ENCODE measurements at places on chromosomes 13 and 19. TPM values are rescaled to one million over a fixed set of nuclear protein-coding genes. Genes with fewer than 3 reads are reported as not detected.

Gene TPRX2
- total RNA-seq = not detected

Gene CDC16
- 103 TPM for total RNA-seq

Gene C19orf33
- 2.9 TPM for total RNA-seq

Gene C1QTNF9
- 0.28 TPM for total RNA-seq

Gene CGB8
- not detected for total RNA-seq

Gene LILRA1
- total RNA-seq = not detected

Gene INSL3
- not detected for total RNA-seq

Gene FCGBP
- 12.0 TPM for total RNA-seq

Gene PSG11
- total RNA-seq = not detected

DNA sequence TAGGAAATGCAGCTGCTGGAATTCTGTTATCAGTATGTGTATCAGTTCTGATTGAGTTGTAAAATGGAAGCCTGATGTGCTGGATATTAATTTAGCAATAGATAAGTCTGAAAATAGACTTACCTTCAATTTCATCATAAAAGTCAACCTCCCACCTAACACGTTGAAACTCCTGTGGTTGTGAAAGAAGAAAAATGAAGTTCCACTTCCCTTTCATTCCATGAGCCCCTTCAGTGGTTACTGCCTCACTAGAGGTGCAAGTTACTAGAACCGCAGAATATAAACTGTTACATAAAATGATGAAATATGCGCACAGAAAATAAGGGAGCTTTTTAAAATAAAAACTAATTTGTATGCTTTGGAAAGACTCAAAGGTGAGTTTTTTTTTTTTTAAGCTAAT is 249.2 kb downstream of the SHISA2 start:
- no peaks in the 10 kb centered on the region for H3K36me3 ChIP-seq
- H3K27ac ChIP-seq = no peak overlapping the region
- DNase-seq = no peak
- no peaks in the 10 kb centered on the region for H3K4me1 ChIP-seq
- no peaks in the 10 kb centered on the region for H3K27me3 ChIP-seq
- no peak overlapping the region for H3K4me3 ChIP-seq

DNA sequence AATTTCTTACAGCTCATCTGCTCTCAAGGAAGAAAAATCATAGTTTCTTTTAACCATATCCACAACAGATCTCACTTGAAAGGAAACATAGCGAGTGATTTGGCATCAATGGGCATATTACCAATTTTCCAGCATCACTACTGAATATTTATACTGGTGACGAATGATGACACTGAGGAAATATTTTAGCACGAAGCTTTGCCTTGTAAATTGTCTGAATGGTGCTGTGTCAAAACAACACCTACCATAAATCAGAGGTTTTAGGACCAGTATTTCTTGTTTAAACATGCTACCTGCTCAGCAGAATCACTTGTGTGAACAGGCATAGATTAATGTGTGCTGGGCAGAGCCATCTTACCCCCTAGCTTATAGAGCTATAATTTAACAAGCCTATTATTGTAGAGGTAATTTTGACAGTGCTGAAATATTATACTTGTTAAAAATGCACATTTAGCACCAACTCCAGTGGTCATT is 146.8 kb downstream of the ABCC4 start:
- no peaks in the 10 kb centered on the region for H3K36me3 ChIP-seq
- H3K4me3 ChIP-seq = no peak overlapping the region
- no peaks in the 10 kb centered on the region for H3K27me3 ChIP-seq
- DNase-seq = no peak
- no peak overlapping the region for H3K27ac ChIP-seq

DNA sequence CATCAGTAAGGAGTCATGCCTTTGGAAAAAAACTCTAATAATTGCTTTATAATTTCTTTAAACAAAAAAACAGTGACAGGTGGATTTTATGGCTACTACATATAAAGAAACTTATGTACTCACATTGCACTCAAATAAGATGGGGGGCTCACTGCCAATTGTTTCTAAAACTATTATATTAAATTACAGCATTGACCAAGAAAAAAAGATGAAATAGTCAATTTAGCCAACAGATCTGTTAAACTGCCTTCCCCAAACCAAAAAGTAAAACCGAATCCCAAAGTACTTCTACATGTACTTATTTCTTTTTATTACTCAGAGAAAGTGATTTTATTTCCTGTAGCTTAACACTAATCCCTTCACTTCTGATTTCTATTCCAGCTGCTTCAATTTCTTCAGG is 716.8 kb upstream of the SLITRK5 start:
- H3K36me3 ChIP-seq = no peaks in the 10 kb centered on the region
- no peak overlapping the region for H3K27ac ChIP-seq
- no peak overlapping the region for H3K4me3 ChIP-seq
- no peaks in the 10 kb centered on the region for H3K27me3 ChIP-seq
- no peaks in the 10 kb centered on the region for H3K4me1 ChIP-seq
- DNase-seq = no peak

- no peak for DNase-seq
- H3K36me3 ChIP-seq = no peaks in the 10 kb centered on the region
- no peak overlapping the region for H3K4me3 ChIP-seq
- no peak overlapping the region for H3K27ac ChIP-seq
- no peaks in the 10 kb centered on the region for H3K4me1 ChIP-seq
Observed at GRCh38 chr13:72523593-72523992, 203.8 kb downstream of the MZT1 start.

- H3K4me1 ChIP-seq = no peaks in the 10 kb centered on the region
- H3K27ac ChIP-seq = no peak overlapping the region
- H3K27me3 ChIP-seq = peaks cover 24% of the 10 kb centered on the region
- no peak for DNase-seq
- H3K4me3 ChIP-seq = no peak overlapping the region
Observed at GRCh38 chr19:494171-495080, 1.9 kb upstream of the MADCAM1 start.

- H3K4me1 ChIP-seq = peaks cover 6% of the 10 kb centered on the region
- H3K4me3 ChIP-seq = no peak overlapping the region
- H3K27ac ChIP-seq = no peak overlapping the region
- no peaks in the 10 kb centered on the region for H3K36me3 ChIP-seq
- no peak for DNase-seq
Observed at GRCh38 chr19:6528544-6529121, 2.2 kb upstream of the TNFSF9 start.

- no peaks in the 10 kb centered on the region for H3K4me1 ChIP-seq
- no peaks in the 10 kb centered on the region for H3K27me3 ChIP-seq
- no peaks in the 10 kb centered on the region for H3K36me3 ChIP-seq
Observed at GRCh38 chr13:94596575-94596971, 621 bp upstream of the TGDS start.

DNA sequence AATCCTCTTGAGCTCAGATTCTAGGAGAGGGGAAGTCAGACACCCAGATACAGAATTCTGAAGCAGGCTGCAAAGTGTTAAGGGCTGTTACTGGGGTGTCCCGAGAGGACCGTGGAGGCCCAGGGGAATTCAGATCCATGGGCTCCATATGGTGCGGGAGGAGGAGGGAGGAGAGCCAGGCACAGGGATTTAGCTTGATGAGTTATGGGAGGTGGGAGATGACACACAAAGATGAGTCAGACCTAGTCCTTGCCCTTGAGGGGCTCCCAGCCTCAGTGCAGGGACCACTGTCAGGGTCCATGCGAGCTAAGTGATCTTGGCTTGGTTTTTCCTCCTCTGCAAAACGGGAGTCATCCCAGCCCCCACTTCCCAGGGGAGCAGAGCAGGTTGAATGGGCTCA is 14.4 kb upstream of the GIPR start:
- no peak for DNase-seq
- H3K27ac ChIP-seq = no peak overlapping the region
- no peaks in the 10 kb centered on the region for H3K27me3 ChIP-seq
- no peak overlapping the region for H3K4me3 ChIP-seq
- no peaks in the 10 kb centered on the region for H3K4me1 ChIP-seq

- no peaks in the 10 kb centered on the region for H3K27me3 ChIP-seq
- H3K36me3 ChIP-seq = no peaks in the 10 kb centered on the region
- no peak for DNase-seq
- H3K4me3 ChIP-seq = no peak overlapping the region
- H3K27ac ChIP-seq = no peak overlapping the region
- H3K4me1 ChIP-seq = no peaks in the 10 kb centered on the region
Observed at GRCh38 chr19:11460207-11460606, 20.6 kb downstream of the ELAVL3 start.

- no peaks in the 10 kb centered on the region for H3K36me3 ChIP-seq
- H3K27ac ChIP-seq = peak overlapping the region; percentile 66
- no peaks in the 10 kb centered on the region for H3K27me3 ChIP-seq
- H3K4me1 ChIP-seq = no peaks in the 10 kb centered on the region
- peak; percentile 14 for DNase-seq
Observed at GRCh38 chr13:71864986-71865873, 1.8 kb downstream of the DACH1 start.

GRCh38 chr19:50416034-50416977 is 2.4 kb upstream of the SPIB start:
- no peak overlapping the region for H3K27ac ChIP-seq
- no peaks in the 10 kb centered on the region for H3K27me3 ChIP-seq
- no peaks in the 10 kb centered on the region for H3K4me1 ChIP-seq
- no peaks in the 10 kb centered on the region for H3K36me3 ChIP-seq
- DNase-seq = no peak

GRCh38 chr19:16579381-16579780 is 7.2 kb upstream of the SLC35E1 start:
- H3K27me3 ChIP-seq = no peaks in the 10 kb centered on the region
- no peak overlapping the region for H3K27ac ChIP-seq
- no peak for DNase-seq
- H3K4me3 ChIP-seq = no peak overlapping the region
- H3K36me3 ChIP-seq = no peaks in the 10 kb centered on the region

DNA sequence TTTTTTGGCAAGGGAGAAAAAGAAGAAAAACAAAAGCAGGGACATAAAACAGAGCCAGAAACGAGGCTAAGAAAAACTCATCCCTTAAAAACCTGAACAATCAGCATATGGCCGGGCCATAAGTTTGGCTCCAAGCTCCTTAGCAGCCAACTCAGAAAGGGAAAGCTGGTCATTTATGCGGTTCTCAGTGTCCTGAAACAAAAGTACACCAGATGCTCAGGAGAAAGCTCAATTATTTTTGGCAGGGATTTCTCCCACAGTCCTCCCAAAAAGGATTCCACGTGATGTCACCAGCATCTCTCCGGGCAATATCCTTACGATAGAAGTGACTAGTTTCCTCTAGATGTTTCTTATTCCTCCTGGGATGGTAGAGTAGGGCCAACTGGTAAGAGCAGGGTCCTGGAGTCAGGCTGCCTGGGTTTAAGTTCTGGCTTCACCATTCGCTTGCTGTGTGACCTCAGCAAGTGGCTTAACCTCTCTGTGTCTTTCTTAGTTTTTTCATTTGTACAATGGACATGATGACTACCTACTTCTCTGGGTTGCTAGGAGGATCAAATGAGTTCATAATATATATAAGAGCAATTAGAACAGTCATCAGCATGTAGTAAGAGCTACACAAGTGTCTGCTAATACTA is 34.0 kb downstream of the PIN1 start:
- H3K4me1 ChIP-seq = no peaks in the 10 kb centered on the region
- H3K27me3 ChIP-seq = no peaks in the 10 kb centered on the region
- H3K36me3 ChIP-seq = no peaks in the 10 kb centered on the region
- no peak for DNase-seq
- no peak overlapping the region for H3K27ac ChIP-seq

DNA sequence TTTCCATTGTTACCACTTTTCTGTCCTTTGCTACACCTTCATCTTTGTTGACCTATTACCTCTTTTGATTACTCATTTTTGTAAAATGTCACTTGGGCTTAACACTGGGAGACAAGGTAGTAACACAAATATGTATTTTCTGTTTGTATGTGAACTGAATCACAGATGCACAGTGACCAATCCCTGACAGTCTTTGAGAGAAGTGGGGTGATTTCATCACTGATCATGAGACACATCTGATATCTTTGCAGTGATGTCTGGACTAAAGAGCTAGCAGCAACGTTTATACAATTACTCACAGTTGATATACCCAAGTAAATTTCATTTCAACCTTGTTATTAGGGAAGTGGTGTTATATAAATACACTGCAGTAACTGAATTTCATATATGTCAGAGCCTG is 1397.4 kb upstream of the SPRY2 start:
- H3K4me1 ChIP-seq = no peaks in the 10 kb centered on the region
- no peak overlapping the region for H3K27ac ChIP-seq
- H3K4me3 ChIP-seq = no peak overlapping the region
- no peak for DNase-seq

- no peaks in the 10 kb centered on the region for H3K36me3 ChIP-seq
- no peak for DNase-seq
- no peaks in the 10 kb centered on the region for H3K27me3 ChIP-seq
- no peak overlapping the region for H3K27ac ChIP-seq
Observed at GRCh38 chr19:14968247-14968646, 11.4 kb downstream of the SLC1A6 start.

DNA sequence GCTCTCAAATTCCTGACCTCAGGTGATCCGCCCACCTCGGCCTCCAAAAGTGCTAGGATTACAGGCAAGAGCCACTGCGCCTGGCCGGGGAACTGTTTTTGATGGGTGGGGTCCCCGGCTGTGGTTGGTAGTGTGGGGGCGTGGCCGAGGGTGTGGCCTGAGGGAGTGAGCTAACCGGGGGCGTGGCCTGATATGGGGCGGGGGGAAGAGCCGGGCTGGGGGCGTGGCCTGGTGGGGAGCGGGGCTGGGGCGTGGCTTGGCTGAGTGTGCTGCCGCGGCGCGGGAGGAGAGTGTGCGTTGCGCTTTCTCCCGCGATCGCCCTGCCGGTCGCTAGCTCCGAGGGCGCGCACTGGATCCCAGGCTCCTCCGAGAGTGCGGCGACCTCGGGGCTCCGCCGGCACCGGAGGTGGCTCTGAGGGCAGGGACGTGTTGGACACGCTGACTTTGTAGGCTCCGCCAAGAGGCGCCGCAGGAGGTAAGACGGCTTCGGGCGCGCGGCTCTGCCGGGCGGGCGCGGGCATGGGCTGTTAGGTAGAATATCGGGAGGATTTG is at the start of gene SPATA13:
Gene SPATA13 (plus strand): TSS at position 263 of the 552 bp plus-strand sequence. CDS start 62,210 bp downstream, outside the sequence.
- peak; percentile 89 for DNase-seq
- H3K27ac ChIP-seq = peak within 1 kb of the TSS; percentile 75
- no peaks in the 10 kb centered on the region for H3K4me1 ChIP-seq
- H3K27me3 ChIP-seq = no peaks in the 10 kb centered on the region

- no peak for DNase-seq
- H3K27ac ChIP-seq = no peak overlapping the region
- H3K27me3 ChIP-seq = no peaks in the 10 kb centered on the region
- no peak overlapping the region for H3K4me3 ChIP-seq
- no peaks in the 10 kb centered on the region for H3K4me1 ChIP-seq
- H3K36me3 ChIP-seq = no peaks in the 10 kb centered on the region
Observed at GRCh38 chr13:87459419-87459818, 211.8 kb upstream of the SLITRK5 start.
